Activated naive CD4-positive, alpha-beta T cell treated with anti-CD3 and anti-CD28 coated beads for 36 hours (primary cell): ENCODE measurements at places on chromosomes 2 and 18. TPM values are rescaled to one million over a fixed set of nuclear protein-coding genes. Genes with fewer than 3 reads are reported as not detected.

DNA sequence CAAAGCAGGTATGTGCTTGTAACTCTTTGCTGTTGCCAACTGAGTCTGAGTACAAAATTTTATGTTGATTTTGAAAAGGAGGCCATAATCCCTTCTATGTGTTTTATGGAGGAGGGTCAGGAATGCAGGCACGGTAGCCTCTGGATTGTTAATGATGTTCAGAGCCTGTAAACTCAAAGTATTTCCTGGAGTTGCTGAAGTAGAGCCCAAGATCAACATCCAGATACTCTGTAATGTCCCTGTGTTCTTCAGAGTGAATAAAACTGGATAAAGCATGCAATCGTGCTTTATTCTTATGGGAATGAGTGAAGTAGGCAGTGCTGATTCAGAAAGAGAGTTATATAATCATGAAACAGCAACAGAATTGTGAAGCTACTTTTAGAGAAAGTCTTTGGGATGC, 61.8 kb upstream of the CHRNA1 start:
- DNase-seq = no peak

DNA sequence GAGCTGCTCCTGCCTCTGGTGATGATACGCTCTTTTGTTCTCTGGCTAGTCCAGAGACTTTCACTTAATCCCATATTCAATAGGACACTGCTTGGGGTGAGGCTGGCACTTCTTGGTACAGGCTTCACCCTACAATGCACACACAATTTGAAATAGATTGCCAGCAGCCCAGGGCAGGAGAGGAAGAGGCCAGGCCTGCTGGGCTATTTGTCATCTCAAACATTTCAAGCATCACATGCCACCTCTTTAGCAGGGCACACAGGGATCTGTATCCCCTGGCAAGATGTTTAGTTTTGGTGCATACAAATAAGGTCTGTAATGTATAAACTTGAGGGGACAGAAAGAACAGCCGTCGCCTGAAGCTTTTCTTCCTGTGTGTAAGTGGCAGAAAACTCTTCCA, 120.4 kb downstream of the CHST9 start:
- DNase-seq = no peak

- DNase-seq = no peak
Observed at GRCh38 chr18:26642440-26643348, 94.3 kb upstream of the KCTD1 start.

DNA sequence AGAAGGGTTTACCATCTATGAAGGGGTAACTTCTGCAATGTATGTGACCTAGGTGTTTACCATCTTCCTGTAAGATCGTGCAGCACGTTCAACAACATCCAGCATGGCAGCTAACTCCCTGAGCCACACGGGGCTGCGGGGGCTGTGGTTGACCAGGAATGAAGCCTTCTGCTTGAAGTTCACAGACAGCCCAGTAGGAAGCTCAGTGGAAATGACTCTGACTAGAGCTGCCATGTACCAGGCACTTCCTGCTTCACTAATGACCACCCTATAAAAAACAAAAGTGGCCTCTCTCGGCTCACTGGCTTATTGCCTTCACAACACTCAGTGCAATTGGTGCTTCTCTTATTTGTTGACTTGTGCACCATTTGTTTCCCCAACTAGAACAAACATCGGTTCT, 99.7 kb upstream of the SMAD7 start:
- DNase-seq = no peak

Gene PCARE
- not detected for total RNA-seq

GRCh38 chr2:74028741-74029140, 44.0 kb downstream of the TET3 start:
- DNase-seq = no peak
